SJCRH30 (cell line): ENCODE measurements at places on chromosomes 2 and 18. TPM values are rescaled to one million over a fixed set of nuclear protein-coding genes. Genes with fewer than 3 reads are reported as not detected.

DNA sequence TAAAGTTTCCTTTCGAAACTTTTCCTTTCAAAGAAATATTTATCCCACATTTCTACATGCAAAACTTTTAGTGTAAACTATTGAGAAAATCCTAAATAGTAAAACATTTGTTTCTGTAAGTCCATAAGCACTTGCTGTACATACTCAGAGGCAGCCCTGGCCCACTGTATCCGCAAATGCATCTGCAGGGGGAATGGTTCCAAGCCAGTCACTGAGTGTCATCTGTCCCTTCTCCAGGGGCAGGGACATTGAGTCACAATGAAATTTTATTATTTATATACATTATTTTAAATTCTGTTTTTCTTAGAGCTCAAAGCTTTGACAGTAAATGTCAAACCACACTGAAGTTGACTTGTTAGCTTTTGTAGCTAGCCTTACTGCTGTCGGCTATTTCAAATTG lies 367.2 kb downstream of the MTX2 start:
- no peak for DNase-seq

DNA sequence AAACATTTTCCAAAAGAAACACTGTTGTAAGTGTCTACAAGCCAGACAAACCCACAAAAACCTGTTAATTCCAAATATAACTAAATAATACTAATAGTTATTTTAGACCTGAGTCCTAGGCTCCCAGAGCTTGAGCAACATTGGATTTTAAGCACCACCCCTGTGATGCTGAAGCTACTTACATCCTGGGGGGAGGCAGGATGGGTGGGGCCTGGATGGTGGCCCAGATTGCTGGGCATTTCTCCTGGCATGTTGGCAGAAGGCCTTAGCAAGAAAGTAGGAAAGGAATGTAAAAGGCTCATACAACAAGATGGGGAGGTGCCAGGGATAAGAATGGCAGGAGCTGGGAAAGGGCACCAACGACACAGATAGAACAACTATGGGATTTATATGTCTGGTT lies 50.7 kb upstream of the OTX1 start:
- DNase-seq: no peak

GRCh38 chr18:32308493-32309120 lies 118.8 kb downstream of the MEP1B start:
- no peak for DNase-seq

Gene LRRTM1
- total RNA-seq: 0.05 TPM in 1 of 2 replicates, not detected in the other

Gene HOXD12
- total RNA-seq: 0.10 TPM in 1 of 2 replicates, not detected in the other

DNA sequence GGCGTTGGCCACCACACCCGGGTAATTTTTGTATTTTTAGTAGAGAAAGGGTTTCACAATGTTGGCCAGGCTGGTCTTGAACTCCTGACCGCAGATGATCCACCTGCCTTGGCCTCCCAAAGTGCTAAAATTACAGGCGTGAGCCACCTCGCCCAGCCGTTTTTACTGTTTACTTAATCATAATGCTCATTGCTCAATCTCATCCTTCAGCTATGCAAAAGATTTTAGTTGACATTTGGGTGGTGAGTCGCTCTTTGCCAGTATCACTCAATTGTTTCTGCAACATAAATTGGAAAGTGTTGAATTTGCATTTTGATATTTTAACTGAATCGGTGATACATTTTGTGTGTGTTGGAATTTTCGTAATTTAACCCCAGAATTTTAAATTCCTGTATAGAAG lies 7.8 kb upstream of the ZNF532 start:
- no peak for DNase-seq

DNA sequence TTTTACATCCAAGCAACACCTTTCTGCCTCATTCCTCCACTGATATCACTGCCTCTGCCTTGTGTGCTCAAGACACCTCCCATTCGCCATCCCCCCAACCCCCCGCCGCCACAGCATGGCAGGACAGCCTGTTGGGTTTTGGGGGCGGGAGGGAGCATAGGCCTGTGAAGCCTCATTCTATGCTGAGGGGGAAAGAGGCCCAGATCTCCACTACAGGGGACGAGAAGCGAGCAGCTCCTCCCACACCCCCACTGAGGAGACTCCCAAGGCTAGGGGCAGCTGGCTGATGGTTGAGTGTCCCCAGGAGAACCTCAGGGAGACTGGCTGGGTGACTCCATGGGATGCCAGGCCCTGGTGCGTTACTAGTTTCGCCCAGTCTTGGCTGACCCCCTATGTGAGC lies 214.3 kb upstream of the SIX2 start:
- no peak for DNase-seq
